ENCODE measurements at places on chromosomes 11 and 22.

DNA sequence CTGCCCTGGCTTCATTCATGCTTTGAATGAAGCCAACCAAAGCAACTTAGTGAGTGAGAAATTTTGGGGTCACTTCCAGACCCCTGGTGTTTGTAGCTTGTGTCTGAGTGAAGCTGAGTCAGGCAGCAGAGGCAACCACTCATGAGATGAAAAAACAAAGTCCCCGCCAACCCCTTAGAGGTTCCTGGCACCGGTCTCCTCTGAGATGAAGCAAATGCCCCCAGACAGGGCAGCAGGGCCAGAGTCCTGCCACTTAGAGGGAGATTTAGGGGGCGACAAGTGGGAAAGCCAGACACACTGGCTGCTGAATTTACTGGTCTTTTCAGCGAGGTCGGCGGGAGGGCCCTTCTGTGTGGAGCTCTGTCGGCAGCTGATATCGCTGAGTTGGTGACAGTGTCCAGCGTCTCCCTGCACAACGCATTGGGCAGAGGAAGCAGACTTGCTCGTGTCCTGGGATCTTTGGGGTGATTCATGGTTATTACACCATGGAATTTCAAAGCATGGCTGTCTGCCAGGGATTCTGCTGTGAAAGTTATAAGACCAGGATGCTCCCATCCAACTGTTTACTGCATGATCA, 482.6 kb downstream of the MIAT start:
- no peak for DNase-seq

DNA sequence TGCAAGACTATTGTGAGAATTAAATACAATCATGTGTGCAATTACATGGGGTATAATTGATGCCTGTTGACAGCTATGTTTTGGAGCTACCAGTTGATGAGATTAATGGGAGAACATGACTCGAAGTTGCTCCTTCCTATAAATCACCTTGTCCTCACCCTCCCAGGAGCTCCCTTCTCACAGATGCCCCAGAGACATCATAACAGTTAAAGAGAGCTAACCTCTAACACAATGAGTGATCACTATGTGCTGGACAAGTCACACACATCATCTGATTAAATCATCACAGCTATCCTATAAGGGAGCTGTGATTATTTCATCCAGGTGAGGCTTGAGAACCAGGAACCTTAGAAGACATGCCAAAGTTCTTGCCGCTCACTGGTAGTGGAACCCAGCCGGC, 394.2 kb downstream of the NTM start:
- DNase-seq: no peak

DNA sequence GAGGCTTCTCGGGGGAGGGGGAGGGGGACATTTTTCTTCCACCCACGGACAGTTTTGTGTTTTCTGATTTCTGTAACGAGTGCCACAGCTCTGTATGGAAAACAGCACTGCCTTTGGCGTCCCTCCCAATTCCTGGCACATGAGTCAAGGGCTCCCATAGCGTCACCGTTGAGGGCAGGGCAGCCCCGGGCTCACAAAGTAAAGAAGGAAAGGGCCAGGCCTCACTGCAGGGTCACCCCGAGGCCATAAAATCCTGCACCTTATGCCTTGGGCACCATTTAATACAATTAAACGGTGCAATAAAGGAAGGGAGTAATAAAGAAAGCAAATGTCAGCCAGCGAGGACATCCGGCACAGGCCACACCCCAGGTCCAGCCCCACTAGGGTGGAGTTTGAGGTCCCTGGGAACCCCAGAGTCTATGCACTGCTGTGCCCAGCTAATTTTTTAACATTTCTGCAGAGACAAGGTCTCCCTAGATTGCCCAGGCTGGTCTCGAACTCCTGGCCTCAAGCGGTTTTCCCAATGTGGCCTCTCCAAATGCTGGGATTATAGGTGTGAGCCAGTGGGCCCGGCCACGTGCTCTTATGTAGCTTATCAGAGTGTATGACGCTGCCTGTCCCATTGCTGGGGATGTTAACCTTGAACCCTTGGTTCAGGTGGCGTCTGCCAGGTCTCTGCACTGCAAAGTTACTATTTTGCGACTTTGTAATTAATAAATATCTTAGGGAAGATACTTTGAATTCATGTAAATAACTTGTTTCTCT, 13.6 kb upstream of the MUC2 start:
- no peak for DNase-seq

- DNase-seq: no peak
Observed at GRCh38 chr11:46216019-46216764, 61.3 kb upstream of the CREB3L1 start.

GRCh38 chr22:26769663-26770062, 112.3 kb downstream of the MIAT start:
- no peak for DNase-seq

- DNase-seq: no peak
Observed at GRCh38 chr11:112227471-112227870, 1.2 kb downstream of the PTS start.

GRCh38 chr11:2361565-2361964, 15.5 kb upstream of the CD81 start:
- DNase-seq: no peak

DNA sequence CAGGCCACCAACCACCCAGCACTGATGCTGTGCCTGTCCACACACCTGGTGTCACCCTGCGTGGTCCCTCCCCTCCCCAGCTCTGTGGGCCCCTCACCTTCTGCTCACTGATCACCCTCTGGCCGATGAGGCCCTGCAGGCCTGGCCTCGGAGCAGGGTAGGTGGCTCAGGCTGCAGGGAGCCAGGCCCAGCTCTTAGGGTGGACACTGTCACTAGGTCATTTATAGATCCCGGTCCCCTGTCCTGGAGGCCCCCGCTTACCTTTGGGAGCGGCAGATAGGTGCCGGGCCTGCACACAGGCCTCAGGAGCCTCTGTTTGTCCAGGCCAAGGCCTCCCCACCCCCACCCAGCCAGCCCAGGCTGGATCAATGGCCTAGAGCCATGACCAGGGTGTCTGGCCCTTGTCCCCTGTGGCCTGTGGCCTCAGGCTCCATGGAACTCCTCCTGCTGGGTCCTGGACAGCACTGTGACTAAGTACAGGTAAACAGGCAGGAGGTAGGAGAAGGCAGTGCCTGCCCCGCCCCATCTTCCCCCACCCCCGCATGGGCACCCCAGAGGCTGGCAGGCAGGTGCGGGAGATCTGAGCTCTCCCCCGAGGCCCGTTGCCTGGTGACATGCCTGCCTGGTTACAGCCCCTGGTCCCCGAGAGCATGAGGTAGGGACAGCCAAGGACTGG, at the start of gene TMPRSS6:
TMPRSS6 (minus strand) TSS at position 472 of the 676 bp plus-strand sequence. CDS start 6,296 bp downstream, outside the sequence.
- no peak for DNase-seq

- no peak for DNase-seq
Observed at GRCh38 chr11:127066401-127067090, 66.0 kb upstream of the KIRREL3 start.

DNA sequence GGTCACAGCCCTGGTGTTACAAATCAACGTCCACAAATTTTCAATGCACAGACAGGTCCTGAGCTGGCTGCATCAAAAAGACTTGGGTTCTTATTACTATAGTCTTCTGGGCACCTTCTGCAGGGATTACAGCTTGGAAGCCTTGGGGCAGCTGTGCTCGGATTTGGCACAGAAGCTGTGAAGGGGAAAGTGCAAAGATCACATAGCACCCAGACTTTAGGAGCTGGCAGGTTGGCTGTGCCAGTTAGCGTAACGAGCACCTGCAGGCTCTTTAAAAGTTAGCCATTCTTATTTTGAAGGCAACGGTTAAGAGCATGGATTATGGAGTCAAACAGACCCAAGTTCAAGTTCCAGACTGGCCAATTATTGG, 100.4 kb downstream of the ARL14EP start:
- no peak for DNase-seq

GRCh38 chr22:30297276-30297990, 8.1 kb upstream of the CASTOR1 start:
- DNase-seq: no peak

DNA sequence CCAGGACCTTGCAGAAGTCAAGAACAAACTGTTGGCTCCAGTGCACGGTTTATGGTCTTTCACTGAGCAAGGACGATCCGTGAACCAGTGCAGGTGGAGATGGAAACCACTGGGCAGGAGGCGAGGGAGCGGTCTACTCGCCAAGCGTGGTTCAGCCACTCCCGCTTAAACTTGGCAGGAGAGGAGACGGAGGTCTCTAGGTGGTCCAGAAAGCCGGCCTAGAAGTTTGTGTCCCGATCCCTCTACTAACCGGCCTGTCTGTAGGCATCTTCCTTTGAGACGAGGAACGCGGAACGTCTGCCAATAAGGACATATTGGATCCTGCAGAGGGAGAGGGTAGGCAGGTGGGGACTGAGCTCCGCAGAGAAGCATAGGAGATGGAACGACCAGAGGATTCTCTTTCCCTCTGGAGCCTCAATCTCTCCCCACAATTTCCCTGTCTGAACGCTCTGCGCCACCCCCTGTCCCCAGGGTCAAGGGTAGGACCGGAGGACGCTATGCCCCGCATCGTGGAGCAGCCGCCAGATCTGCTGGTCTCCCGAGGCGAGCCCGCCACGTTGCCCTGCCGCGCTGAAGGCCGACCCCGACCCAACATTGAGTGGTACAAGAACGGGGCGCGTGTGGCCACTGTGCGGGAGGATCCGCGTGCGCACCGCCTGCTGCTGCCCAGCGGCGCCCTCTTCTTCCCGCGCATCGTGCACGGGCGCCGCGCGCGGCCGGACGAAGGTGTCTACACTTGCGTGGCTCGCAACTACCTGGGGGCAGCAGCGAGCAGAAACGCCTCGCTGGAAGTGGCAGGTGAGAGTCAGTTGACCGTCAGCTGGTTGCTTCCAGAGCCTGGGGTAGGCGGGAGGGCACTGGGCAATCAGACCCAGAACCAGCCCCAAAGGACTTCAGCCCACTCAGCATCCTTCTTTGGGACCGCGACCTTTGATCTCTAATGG, 3.4 kb downstream of the ROBO3 start:
- no peak for DNase-seq

GRCh38 chr11:35313760-35314153, 105.6 kb downstream of the SLC1A2 start:
- no peak for DNase-seq

DNA sequence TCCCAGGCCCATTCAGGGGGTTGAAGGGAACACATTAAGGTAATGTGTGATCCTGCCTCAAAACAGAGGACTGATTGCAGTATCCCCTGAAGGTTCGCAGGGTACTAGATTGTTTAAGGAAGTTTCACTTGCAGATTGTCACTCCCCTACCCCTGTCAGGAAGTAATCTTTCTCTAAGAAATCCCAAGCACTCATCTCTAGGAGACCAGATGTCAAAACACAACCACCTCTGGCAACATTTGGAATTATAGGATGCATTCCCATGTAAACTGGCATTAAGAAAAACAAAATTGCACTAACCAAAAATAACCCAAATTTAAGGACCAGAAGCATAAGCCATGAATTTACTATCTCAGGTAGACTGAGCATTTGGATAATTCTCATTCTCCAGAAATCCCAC, 1.6 kb downstream of the MRPL17 start:
- DNase-seq: no peak

GRCh38 chr11:76610371-76610770, 60.2 kb downstream of the LRRC32 start:
- DNase-seq: no peak

DNA sequence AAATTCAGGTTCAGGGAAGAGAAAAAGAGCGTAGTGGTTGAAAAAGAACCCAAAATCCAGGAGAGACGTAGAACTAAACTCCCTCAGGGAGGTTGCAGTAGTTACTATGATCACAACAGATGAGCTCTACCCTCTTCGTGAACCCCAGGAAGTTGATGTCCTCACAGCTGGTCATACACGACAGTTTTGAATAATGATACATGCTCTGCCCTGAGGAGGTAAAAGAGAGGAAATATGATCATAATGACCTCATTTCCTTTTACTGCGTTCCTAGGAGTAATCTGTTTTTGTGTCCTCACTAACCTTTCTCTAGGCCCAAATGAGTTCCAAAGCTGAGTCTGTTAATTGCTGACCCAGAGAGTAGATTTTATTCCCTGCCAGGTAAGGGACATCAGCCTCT, 1.3 kb downstream of the PATE2 start:
- DNase-seq: no peak

DNA sequence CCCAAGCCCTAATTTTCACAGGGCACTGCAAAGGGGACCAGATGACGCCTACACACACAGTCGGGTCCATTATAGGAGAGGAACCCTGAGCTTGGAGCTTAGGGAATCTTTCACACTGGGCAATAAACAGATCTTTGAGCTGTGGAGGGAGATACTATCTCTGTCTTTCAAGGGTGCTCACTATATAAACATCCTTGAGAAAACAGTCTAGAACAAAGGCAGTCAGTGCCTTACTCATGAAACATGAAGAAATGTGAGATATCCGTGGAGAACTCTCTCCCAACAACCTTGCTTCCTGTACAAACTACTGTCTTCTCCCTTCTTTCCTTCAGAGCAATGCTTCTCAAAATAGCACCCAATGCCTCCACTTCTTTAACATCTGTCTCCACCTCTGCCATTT, 109.0 kb upstream of the APOA1 start:
- DNase-seq: no peak

DNA sequence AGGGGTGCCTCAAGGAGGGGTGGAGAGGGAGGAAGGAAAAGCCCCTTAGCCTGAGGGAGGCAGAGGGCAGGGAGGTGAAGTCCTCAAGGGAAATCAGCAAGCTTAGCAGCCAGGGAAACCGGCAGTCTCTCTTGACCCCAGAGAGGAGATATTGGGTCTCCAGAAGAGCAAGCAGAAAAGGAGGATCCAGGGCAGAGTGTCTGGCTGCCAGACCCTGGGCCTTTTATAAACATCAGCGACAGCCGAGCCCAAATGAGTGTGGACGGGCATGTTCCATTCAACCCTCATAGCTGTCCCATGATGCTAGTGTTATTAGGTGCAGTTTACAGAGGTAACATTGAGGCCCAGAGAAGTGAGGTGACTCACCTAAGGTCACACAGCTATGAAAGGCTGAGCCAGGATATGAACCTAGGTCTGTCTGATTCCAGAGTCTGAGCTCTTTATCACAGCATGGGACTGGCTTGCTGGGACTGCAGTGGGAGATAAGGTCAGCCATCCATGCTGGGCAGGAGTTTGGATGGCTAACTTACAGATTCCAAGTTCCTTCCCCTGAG, 9.3 kb downstream of the PRDM11 start:
- DNase-seq: no peak

GRCh38 chr11:4095509-4096230, 1.1 kb downstream of the RRM1 start:
- DNase-seq: no peak

DNA sequence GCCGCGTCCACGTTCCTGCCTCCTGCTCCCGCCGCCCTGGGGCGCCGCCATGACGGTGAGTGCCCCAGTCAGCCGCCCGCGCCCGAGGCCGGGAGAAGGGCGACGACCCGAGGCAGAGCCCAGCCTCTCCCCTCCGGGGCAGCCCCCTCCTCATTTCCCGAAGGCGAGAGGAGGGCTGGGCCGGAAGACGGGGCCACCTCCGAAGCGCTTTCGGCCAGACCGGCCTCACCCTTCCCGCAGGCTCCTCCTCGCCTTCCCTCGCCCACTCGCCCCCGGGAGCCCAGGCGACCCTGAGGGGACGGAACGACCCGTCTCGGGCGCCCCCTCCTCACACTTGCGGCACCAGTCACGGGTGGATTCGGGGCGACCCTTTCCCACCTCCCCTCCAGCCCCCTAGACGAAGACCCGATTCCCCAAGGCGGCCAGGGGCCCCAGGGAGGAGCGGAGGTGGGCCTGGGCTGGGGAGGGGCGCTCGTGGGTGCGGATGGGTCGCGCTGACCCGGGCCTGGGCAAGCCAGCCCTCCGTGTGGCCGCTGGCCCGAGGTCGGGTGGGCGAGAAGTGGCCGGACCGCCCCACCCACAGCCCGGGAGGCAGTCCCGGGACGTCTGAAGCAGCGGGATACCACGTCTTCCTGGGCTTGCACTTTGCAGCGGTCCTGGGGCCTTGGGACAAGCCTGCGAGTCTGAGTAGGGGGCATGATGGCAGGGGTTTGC, 49.7 kb downstream of the TRIOBP start:
- DNase-seq: no peak

- DNase-seq: no peak
Observed at GRCh38 chr22:35425971-35426800, 26.2 kb downstream of the MCM5 start.
